ENCODE measurements at places on chromosomes 11 and 22.

GRCh38 chr22:28943501-28943879, 60.1 kb downstream of the ZNRF3 start:
- no peak for DNase-seq

- DNase-seq = no peak
Observed at GRCh38 chr22:17823226-17823625, 49.0 kb upstream of the BID start.

DNA sequence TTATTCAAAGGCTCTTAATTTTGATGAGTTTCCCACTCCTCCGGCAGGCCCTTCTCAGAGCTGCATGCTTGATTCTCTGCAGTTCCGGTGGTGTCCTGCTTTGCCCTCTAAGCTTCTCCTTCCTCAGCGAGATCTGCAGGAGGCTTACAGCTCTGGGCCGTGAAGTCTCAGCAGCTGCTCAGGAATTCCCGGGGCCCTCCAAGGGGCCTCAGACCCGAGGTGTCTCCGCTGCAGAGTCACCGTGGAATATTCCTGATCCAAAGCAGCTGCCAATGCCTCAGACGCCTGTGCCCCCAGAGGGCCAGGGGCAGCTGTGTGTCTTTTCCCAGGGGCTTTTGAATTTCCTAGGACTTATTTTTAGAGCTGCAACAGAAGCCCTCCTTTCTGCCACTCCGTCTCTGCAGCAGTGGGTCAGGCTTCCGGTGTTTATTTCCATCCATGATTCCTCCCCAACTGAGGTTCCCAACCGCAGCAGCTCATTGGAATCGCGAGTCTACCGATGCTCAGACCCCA, 37.2 kb downstream of the RPS6KA4 start:
- peak; percentile 20 for DNase-seq

- no peak for DNase-seq
Observed at GRCh38 chr22:26234296-26234695, 65.0 kb downstream of the SEZ6L start.

DNA sequence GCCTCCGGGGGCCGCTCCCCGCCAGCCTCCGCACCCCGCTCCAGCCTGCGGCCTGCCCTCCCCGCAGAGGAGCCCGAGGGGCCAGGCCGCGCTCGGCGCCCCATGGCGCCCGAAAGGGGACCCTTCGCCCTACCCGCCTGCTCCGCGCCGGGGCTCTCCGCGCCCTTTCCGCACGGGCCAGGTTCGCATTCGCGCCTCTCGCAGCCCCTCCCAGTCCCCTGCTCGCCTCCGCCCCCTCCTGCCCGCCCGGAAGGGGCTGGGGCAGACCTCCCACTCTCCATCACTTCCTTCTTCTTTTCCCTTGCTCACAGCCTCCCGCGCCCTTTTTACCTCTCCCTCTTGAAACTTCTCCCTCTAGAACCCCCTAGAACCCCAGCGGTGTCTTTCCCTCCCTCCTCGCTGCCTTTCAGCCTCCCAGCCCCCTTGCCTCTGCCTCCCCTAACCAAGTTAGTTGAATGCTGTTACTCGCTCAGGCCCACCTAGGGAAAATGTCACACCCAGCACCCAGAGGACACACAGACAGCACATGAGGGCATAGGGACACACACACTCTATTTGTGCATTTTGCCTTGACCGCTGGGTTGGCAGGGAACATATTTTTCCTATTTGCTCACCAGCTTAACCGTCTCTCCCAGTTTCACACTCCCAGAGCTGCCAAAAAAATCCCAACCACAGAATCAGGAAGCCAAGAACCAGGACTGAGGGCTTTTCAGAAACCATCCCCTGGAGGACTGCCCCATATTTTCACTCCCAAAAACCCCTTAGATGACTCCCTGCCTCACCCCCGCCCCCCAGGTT, at the start of gene SLC43A3:
SLC43A3 (minus strand) TSS at position 193 of the 798 bp plus-strand sequence. CDS start 949 bp downstream, outside the sequence.
- DNase-seq = peak; percentile 95

DNA sequence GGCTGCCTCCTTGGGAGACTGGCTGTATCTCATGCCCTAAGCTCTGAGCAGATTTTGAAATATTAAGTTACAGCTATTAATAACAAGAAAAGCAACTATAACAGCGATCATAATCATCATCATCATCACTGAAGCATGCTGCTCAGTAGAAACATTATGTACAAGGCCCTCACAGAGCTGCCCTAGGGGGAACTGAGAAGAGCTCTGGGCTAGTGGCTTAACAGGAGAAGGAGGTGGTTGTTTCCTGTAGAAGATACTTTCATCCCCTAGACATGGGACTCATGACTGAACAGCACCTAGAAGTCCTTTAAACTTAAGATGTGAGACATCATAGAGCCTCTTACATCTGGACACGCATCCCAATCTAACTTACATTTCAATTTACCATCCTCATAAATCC, 332.8 kb upstream of the PLET1 start:
- no peak for DNase-seq

Measured in fibroblast of upper back skin (primary cell).